C1 segment of cervical spinal cord (tissue), 14 donors: ENCODE measurements at places on chromosomes 2 and 18.

DNA sequence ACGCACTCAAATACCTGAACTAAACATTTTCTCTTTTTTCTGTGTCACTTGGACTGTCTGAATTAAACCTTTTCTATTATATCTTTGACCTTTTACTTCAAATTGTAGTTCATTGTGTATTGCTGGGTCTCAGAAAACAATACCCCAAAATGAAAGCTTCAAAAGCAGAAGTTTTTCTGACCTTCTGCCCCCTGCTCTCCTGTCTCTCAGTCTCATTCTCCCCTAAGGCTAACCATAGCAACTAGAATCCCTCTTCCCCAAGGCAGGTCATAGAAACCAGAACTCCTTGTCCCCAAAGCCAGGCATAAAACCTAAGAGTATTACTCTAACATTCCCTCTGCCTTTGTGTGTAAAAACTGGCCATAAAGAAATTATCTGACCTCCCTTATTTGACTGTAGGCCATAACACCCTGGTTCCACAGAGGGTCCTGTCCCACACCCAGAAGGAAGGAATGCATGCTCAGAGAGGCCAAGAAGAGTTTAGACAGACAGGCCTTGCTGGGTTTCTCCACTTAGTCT, 93.5 kb upstream of the B3GNT2 start:
- no peak for DNase-seq

GRCh38 chr2:176297737-176298136, 28.5 kb downstream of the MTX2 start:
- DNase-seq = no peak

GRCh38 chr2:99150706-99151105, 4.0 kb downstream of the TSGA10 start:
- no peak for DNase-seq

DNA sequence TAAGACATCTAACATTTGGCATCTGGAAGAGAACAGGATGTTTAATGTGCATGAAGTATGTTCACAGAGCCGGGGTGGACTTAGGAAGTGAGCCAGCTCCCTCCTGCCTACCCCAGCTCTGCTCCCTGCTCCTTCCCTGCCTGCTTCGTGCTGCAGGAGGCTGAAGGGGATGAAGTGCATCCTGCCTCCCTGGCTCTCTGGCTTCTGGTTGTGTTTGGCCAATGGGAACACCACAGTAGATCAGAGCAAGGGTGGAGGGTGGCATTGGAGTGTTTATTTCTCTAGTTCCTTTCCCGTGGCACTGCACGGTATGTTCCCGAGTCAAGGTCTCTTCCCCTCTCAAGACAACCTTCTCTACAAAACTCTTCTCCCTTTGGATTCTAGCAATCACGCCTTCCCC, 379.9 kb downstream of the CLIP4 start:
- DNase-seq = no peak

- DNase-seq = no peak
Observed at GRCh38 chr18:56702946-56703345, 51.8 kb downstream of the WDR7 start.

- no peak for DNase-seq
Observed at GRCh38 chr2:5698134-5698533, 6.0 kb downstream of the SOX11 start.

DNA sequence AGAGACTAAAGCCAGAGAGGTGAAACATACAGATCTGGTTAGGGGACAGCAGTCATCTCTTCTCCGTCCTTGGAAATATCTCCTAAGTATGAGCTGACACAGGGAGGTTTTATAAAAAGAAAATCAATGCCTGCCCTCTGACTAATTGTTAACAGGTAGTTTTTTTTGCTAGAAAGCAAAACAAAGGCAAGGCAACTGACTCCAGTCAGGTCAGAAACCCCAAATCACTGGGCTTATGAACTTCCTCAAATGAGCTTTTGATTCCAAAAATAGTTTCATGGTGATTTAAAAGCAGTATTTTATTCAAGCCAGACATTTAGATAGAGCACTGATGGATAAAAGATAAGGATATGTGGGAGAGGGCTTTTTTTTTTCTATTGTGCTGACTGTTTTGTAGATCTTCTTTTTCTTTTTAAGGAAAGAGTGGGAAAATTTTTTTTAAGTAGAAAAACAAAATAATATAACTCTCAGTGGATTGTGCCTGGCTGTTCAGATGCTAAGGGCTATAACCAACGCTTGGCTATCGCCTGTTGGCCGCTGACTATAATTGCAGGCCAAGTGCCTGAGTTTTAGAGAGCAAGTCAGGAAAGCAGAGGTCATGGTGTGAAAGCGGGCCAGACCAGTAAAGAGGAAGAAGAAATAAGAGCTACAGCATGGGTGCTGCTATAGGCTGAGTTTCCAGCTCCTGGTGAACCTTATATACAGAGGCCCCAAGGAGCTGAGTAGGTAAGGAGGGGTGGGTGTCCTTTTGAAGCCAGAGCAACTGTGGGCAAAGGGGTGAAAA, 44.9 kb downstream of the MRPL35 start:
- DNase-seq = no peak

DNA sequence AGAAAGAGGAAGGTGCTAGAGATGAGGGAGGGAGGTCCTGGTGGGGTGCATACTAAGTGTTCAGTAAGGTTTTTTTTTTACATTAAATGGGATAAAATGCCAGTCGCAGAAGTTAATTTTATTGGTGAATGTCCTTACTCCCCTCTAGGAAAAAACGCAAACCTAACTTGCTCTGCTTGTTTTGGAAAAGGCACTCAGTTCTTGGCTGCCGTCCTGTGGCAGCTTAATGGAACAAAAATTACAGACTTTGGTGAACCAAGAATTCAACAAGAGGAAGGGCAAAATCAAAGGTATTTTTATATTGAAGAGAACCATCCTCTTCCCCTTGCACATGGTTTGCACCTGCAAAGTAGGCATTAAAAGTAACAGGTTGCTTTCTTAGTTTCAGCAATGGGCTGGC, 12.7 kb upstream of the IL18R1 start:
- no peak for DNase-seq

DNA sequence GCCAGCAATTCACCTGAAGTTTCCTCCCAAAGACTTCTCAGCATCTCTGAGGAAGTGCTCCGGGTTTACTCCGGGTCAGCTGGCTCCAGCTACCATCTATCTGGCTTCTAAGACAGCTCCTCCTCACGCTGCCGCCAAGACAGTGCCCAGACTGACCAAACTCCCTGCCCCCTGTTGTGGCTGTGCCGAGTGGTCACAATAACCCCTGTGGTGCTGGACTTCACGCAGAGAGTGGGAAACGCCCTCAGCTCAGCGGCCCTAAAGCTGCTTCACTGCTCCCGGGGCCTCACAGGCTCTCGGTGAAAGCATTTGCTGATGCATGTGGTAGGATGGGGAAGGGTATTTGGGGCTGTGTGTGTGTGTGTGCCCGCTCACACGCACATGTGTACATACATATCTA, 154.8 kb upstream of the ZNF236 start:
- DNase-seq = no peak

DNA sequence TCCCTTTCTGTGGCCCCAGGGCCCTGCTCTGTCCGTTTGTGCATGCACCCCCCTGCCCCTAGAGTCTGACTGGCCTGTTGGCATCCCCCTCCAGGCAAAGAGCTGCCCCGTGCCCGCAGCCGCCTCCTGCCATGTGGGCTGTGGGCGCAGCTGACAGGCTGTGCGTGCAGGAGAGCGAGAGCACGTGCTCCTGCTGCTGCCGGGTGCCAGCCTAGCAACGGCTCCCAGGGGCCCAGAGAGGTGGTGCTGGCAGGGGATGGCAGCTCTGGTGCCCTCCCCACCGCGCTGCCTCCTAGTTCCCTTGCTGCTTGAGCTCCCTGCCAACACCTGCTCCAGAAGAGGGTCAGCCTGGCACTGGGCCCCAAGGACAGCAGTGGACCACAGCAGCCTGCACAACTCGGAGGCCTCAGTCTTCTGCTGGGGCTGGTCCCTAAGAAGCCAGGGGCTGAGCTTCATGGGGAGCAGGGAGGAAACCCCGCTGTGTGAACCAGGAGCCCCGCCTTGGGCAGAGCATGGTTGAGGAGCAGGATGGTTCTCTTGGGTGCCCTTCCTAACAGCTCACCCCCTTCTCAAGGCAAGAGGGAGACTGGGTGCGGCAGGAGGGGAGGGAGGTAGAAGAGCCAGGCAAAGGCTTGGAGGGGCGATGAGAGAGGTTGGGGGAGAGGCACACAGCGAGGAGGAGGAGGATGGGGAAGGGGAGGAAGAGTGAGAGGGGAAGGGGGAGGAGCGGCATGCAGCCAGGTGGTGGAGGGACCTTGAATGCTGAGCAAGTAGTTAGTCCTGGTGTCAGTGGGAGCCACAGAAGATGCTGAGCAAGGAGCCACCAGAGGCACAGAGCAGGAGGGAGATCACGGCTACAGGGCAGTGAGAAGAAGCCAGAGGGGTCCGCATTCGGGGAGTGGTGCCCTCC, 23.8 kb upstream of the PTMA start:
- DNase-seq = peak; percentile 20

DNA sequence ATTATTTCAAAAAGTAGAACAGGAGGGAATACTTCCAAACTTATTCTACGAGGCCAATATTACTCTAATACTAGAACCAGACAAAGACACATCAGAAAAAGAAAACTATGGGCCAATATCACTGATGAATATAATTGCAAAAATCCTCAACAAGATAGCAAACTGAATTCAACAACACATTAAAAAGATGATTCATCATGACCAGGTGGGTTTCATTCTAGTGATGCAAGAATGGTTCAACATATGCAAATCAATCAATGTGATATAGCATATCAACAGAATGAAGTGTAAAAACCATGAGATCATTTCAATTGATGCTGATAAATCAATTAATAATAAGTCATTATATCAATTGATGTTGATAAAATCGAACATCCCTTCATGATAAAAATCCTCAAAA, 22.4 kb upstream of the EML6 start:
- DNase-seq = no peak

GRCh38 chr2:75246441-75247167, 47.3 kb upstream of the TACR1 start:
- no peak for DNase-seq

DNA sequence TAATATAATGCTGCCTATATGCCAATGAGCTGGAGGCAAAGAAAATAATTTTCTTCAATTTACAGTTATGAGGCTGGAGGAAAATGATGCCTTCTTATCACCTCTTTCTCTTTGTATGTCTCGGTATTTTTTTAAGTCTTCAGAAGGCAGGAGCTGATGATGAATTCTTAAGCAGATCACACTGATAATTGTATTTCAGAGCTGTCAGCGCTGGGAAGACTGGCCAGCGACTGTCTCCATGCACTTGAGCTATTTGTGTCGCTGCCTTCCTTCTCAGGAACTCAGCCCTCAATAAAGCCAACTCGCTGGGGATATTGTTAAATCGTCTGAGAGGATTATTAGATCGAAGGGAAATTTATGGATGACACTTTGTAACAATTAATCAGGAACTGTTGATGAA, 40.3 kb downstream of the PTGR3 start:
- no peak for DNase-seq

DNA sequence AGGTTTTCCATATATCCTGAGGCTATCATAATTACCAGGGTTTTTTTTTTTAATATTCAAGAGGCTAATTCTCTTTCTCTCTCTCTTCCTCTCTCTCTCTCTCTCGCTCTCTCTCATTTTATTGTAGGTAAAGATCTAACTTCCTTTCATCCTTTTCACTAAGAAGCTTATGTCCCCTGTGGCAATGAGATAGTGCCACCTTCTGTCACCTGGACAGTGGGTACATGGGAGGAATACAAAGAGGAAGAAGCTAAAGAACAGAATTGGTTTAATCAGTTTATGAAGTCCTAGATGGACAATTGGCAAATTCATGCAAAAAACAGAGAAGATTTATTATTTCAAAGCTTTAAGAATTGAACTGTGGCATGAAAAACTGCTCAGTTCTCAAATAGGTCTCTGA, 1582.3 kb upstream of the TMEFF2 start:
- DNase-seq = no peak

- DNase-seq = no peak
Observed at GRCh38 chr2:63736354-63736753, 105.3 kb upstream of the UGP2 start.

DNA sequence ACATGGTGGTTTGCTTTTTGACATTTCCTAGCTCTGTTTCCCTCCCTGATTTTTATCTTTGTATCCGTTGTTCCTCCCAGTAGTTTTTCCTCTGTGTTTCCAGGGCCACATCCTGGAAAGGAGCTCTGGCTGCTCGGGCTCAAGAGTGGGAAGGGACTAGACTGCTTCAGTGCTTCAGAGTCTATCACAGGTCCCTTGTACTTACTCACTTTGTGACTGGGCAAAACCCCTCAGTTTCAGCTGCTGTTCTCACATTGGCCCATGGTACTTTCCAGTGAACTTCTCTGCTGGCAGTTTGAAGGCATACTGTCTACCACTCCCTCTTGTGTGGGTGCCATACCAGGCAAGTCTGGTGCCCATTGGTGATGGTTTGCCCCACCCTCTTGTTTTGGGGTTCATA, 7.5 kb upstream of the STAMBP start:
- no peak for DNase-seq

GRCh38 chr18:41789001-41789400, 166.0 kb upstream of the PIK3C3 start:
- no peak for DNase-seq

DNA sequence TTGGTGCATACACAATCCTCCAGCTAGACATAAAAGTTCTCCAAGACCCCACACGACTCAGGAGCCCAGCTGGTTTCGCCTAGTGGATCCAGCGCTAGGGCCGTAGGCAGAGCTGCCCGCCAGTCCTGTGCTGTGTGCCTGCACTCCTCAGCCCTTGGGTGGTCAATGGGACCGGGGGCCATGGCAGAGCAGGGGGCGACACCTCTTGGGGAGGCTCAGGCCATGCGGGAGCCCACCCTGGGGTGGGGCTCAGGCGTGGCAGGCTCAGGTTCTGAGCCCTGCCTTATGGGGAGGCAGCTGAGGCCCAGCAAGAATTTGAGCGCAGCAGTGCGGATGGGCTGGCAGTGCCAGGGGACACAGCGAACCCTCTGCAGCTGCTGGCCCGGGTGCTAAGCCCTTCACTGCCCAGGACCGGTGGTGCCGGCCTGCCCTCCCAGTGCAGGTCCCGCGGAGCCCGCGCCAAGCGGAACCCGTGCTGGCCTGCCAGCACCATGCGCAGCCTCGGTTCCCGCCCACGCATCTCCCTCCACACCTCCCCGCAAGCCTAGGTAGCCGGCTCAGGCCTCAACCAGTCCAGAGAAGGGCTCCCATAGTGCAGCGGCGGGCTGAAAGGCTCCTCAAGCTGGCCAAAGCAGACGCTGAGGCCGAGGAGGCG, 1566.6 kb upstream of the SLC39A10 start:
- no peak for DNase-seq
